Neuronal stem cell (in vitro differentiated cells): ENCODE measurements at places on chromosomes 5 and 9.

- H3K4me3 ChIP-seq: no peak overlapping the region
- no peak for DNase-seq
- H3K27me3 ChIP-seq: no peaks in the 10 kb centered on the region
These were observed 92.9 kb upstream of the RASGRF2 start for GRCh38 chr5:80867233-80867632.

- H3K27ac ChIP-seq: no peak overlapping the region
- H3K27me3 ChIP-seq: no peaks in the 10 kb centered on the region
- no peak overlapping the region for H3K4me3 ChIP-seq
- H3K36me3 ChIP-seq: no peaks in the 10 kb centered on the region
- H3K4me1 ChIP-seq: no peaks in the 10 kb centered on the region
These were observed 37.9 kb upstream of the KLF9 start for GRCh38 chr9:70452365-70452764.

GRCh38 chr5:150301170-150301505 is 1.6 kb downstream of the ARSI start:
- peaks cover 31% of the 10 kb centered on the region for H3K4me1 ChIP-seq
- DNase-seq: no peak
- no peaks in the 10 kb centered on the region for H3K36me3 ChIP-seq
- no peaks in the 10 kb centered on the region for H3K27me3 ChIP-seq
- H3K4me3 ChIP-seq: no peak overlapping the region

DNA sequence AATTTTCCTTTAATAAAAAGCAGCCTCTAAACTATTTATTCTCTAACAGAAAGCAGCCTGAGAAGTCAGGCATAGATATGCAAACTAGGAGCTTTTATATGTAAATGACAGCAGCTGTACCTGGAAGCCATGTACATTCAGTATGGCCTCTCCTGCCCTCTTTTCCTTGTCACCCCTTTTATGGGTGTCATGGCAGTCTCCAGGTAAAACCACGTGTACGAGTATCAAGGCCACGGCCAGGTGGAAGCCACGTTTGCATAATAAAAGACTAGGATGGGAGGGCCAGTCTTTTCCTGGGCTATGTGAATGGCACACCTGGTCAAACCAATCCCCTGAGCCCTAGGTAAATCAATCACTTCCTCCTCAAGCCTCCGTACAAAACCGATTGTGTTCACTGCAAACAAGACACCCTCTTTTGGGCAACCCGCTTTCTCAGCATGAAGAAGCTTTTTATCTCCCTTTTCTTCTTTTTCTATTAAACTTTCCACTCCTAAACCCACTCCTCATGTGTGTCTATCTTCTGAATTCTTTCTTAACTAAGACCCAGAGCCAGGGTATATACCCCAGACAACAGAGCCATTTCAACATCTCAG is 419.5 kb upstream of the CTNND2 start:
- H3K27me3 ChIP-seq: no peaks in the 10 kb centered on the region
- no peak for DNase-seq
- H3K4me1 ChIP-seq: peaks cover 2% of the 10 kb centered on the region
- no peak overlapping the region for H3K4me3 ChIP-seq
- no peak overlapping the region for H3K27ac ChIP-seq
- peaks cover 2% of the 10 kb centered on the region for H3K36me3 ChIP-seq

GRCh38 chr5:14824499-14824898 is 47.1 kb downstream of the ANKH start:
- DNase-seq: no peak
- no peaks in the 10 kb centered on the region for H3K27me3 ChIP-seq
- no peak overlapping the region for H3K4me3 ChIP-seq

DNA sequence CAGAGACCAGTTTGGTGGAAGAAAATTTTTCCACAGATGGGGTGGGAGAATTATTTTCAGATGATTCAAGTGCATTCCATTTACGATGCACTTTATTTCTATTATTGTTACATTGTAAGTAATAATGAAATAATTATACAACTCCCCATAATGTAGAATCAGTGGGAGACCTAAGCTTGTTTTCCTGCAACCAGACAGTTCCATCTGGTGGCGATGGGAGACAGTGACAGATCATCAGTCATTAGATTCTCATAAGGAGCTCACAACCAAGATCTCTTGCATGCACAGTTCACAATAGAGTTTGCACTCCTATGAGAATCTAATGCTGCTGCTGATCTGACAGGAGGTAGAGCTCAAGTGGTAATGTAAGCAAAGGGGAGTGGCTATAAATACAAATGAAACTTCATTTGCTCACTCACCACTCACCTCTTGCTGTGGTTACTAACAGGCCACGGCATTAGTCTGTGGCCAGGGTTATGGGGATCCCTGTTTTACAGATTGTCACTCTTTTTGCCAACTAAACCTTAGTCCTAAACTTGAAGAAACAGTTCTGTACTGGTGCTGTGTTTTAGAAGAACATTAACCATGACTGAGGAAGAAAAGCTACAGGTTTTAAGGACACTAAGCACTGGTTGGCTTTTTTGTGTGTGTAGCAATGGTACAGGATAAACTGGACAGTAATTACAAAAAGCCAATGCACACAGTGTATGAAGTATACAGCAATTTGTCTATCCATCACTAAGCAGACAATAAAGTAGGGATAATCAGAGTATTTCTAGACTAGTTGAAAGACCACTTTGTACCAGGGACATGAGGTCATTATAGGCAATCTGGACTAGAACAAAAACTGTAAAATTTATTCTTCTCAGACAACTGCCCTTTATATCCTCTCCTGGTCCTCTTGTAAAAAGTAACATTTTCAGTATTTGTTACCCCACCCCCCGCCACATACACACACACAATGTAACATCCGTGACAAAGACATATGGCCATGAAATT is 9.9 kb downstream of the TMEM232 start:
- H3K36me3 ChIP-seq: no peaks in the 10 kb centered on the region
- H3K27ac ChIP-seq: no peak overlapping the region
- H3K4me3 ChIP-seq: no peak overlapping the region
- no peaks in the 10 kb centered on the region for H3K4me1 ChIP-seq
